ENCODE measurements at places on chromosomes 13 and 19. TPM values are rescaled to one million over a fixed set of nuclear protein-coding genes. Genes with fewer than 3 reads are reported as not detected.

DNA sequence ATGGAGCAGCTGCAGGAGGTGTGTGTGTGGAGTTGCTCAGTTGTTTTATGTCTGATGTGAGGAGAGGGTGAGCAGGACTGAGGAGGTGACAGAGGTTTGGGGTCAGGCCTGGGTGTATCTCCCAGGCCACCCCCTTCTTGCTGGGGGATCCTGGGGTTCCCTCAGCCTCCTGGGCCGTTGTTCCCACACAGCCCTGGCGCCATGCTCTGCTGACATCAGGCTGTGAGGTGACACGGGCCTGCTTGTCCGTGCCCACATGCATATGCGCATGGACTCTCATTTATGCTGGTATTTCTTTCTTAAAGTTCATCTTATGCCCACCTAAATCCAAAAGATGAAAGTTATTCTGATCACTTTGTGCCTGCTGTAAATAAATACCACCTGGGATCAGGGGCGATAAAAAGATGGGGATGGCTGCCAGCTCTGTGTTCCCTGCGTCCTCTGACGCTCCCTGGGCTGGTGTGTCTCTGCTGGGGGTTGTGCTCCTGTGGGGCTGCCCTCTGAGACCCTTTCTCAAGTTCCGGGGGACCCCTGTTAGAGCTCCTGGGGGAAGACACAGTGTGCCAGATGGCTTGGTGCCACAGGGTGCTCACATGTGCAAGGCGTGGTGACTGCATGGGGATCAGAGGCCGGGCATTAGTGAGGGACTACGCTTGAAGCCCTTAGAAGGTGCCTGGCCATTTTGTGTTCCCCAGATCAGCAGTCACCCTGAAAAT lies 12.6 kb downstream of the NAXD start:
- DNase-seq, result no peak
- no peaks in the 10 kb centered on the region for H3K4me1 ChIP-seq
- peaks cover 36% of the 10 kb centered on the region for H3K36me3 ChIP-seq
- H3K4me3 ChIP-seq, result no peak overlapping the region

The KLF1 gene
- 3.0 TPM for total RNA-seq

The RUBCNL gene
- 11.5 TPM for total RNA-seq

GRCh38 chr13:49140910-49141611 lies 79.1 kb upstream of the MLNR start:
- H3K36me3 ChIP-seq, result peaks cover 30% of the 10 kb centered on the region
- DNase-seq, result no peak
- H3K4me3 ChIP-seq, result no peak overlapping the region
- no peak overlapping the region for H3K27ac ChIP-seq

GRCh38 chr13:20232556-20233277 lies 598 bp upstream of the GJB6 start:
- peaks cover 43% of the 10 kb centered on the region for H3K27me3 ChIP-seq
- no peaks in the 10 kb centered on the region for H3K36me3 ChIP-seq
- H3K4me1 ChIP-seq, result no peaks in the 10 kb centered on the region
- DNase-seq, result no peak
- no peak overlapping the region for H3K27ac ChIP-seq
- H3K4me3 ChIP-seq, result no peak overlapping the region
